NCI-H345 (cell line): ENCODE measurements at places on chromosomes 12 and 14.
A peak's percentile ranks its signal among the peaks of the same experiment; 100 is the strongest.

DNA sequence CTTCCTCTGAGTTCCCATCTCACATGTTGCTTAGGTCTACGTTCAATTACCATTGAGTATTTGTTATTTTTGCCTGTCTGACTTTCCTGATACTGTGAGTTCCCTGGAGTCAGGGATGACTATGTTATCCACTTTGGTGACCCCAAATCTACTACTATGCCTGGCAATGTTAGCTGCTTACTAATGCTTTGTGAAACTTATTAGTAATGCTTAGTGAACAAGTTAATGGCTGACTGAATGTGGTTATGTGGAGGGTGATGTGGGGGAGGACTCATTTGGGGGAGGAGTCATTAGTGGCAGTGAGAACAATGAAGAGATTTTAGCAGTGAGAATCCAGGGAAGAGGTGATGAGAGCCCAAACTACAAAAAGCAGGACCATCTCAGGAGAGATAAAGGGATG is 121.6 kb downstream of the KTN1 start:
- DNase-seq = no peak

DNA sequence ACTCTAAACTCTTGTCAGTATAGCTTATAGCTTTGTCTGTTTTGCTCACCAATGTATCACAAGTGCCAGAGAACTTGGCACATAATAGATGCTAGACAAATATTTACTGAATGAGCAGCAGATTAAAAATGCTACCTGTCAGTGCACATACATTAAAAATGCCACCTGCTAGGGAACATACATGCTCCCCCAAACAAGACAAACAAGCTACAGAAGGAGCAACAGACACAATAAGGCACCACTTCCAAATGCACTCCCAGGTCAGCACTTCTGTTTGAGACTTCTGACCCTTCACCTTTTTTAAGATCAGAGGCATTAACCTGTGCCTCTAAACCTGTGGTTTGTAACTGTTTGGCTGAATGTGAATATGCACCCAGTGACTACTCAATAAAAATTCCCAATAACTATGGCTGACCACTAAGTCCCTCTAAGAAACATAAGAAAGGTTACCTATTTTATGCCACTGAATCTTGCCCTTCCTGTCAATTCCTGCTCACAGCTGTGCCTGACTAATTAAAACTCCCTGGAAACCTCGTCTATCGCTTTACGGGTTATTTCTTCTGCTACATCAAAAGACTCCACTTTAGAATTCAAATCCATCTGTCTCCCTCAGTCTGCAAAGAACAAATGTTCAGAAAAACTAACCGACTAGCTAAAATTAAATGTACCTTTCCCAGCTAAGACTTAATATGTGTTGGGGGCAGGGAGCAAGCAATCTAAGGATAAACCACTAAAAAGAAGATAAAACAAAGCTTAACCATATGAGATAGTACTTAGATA is 41.0 kb downstream of the HECTD4 start:
- peak; percentile 51 for DNase-seq

DNA sequence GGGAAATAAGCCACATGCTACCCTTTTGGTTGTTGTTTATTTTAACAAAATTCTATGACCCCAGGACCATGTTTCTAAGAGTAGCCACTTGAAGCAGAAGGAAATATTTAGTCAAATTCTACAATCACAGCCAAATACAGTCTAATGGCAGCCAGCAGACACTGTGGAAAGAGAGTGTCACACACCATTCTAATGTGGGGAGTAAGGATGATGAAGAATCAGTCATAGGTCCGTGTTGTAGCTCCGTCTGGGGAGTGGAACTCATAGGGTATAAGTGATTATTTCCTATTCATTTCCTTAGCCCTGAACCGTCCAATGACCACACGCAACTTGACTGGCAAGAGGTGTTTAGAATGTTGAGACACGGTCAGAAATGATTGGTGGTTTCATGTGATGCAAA is 461.2 kb downstream of the DPF3 start:
- no peak for DNase-seq

GRCh38 chr12:93381161-93381975 is 3.6 kb downstream of the NUDT4 start:
- DNase-seq = no peak

GRCh38 chr12:73598626-73599025 is 939.0 kb upstream of the ATXN7L3B start:
- DNase-seq = no peak

- no peak for DNase-seq
Measured at GRCh38 chr12:6273541-6274230, 36.8 kb upstream of the PLEKHG6 start.

DNA sequence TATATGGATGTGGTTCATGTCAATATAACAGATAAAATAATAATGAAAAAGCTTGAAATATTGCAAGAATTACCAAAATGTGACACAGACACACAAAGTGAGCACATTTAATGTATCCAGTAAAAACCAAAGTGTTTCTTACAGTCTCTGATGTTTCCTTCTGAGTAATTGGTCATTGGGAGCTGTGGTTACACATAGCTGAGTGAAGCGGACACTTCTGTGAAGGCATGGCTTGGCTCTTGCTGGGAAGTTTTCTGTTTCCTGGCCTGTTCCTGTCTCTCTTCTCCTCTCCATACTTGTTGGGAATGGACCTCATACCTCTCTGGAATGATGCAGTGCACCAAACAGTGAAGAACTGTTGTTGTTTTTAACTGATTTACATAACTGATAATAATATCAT is 117.3 kb downstream of the BICD1 start:
- DNase-seq = no peak
